ENCODE measurements at places on chromosomes 5 and 9.

- no peak for DNase-seq
Observed at GRCh38 chr9:87812375-87813118, 70.1 kb upstream of the SPATA31E1 start.

DNA sequence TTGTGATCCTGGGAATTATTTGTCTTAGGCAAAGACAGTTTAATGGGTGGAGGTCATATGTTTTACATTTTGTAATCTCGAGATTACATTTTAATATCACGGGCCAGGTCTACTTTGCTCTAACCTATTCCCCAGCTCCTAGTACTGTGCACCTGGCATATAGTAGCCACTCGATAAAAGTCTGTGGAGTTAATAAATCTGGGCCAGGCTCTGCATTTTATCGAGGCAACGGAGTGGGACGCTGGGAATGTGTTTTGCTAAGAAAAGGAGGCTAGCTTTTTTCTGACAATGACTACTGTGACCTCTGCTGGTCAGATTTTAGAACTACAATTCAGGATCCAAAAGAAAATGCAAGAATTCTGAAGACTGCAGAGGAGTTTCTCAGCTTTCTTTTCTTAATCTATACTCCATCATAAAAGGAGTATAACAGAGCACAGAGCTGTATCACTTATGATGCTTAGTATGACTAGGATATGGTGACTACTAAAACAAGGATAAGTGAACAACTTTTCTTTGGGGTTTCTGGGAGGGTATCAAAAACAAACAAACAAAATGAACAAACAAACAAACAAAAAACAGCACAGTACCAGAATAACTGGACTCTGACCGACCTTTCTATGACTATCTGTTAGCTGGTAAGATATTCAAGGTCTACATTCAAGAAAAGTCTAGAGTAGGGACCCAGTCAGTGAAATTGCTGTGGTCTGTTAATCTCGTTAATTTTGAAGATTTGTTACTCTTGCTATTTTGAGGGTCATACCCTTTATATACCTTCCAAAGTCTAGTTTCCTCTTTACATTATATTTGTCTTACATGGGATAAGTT, 46.1 kb upstream of the CER1 start:
- no peak for DNase-seq

GRCh38 chr5:62920856-62921255, 342.2 kb downstream of the LRRC70 start:
- DNase-seq, result no peak

DNA sequence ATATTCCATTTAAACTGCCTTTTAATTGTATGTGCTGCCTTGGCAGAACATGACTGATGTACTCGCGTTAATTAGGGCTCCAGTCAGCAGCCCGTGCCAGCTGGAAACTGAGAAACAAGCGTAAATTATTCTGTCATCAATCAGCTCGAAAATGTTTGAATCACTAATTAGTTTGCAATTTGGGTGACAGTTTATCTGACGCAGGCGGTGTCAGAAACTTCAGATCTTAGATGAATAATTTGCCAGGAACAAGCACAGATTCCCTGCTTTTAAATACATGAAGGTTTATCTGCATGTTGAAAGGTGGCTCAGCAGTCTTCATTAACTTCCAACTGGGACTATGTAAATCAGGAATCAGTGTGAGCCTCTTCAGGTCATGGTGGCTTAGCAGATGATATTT, 176.0 kb upstream of the TLE4 start:
- DNase-seq, result no peak

GRCh38 chr5:75046366-75047142, 5.8 kb downstream of the GCNT4 start:
- no peak for DNase-seq

DNA sequence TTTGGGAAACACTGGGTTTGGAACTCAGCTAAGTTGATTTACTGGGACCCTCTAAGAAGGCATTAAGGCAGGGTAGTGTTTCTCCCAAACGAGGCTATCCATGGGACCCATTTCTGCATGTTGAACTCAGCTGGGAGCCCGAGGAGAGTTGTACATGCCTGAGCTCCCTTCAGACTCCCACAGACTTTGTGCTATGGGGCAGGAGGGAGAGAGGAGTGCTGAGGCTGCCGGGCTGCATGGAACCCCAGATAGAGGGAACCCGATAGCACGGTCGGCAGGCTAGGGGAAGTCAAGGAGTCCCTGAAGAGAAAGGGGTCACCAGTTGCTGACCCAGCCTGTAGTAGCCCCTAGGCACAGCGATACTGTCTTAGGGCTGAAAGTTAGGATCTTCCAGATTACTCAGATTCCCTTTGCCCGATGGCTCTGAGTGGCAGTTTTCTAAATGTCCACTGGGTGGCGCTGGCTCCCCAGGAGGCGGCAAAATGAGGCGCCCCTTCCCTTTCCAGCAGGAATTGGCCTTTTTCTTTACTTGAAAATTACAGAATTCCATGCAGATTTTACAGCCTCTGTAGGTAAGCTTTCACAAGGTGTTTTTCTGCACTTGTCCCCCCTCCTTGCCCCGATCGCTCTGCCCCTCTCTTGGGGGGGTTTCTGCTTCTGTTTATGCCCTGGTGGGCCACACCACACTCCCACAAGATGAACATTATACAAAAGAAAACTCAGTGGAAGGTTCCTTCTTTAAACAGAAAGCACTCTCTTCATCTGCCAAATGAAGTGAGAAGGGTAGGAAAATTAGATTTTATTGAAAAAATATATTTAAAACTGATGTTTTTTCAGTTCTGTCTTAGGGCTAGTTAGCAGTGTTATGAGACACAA, 17.8 kb downstream of the NANS start:
- peak; percentile 31 for DNase-seq

DNA sequence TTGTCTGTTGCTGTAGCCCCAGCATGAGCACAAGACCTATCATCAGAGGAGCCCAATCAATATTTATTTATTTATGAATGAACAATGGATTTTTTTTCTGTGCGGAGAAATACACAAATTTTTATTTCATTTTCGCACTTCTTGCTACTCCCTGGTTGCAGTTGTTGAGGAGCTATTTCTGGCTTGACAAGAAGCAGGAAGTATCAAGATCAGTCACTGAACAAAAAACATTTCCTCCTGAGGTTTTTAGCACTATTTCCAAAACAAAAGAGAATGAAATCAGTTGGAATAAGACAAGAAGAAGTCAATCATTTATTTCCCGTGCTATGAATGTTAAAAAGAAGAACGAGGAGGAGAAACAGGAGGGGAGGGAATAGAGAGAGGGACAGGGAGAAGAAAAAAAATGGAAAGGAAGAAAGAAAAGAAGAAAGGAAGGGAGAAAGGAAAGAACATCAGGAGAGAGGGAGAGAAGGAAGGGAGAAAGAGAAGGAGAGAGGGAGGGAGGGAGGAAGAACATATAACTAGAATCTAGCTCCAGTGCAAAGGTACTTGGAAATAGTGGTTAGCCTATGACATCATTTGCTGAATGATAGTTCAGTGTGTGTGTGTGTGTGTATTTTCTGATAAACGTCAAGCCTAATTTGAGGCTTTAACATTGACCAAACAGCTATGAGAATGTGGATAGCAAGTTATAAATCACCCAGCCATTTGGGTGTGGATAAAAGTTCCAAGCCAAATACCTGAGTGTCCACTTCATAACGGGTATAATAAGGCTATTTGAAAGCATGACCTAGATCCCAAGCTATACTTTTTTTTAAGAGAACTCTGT, 586.0 kb downstream of the EBF1 start:
- DNase-seq, result no peak

DNA sequence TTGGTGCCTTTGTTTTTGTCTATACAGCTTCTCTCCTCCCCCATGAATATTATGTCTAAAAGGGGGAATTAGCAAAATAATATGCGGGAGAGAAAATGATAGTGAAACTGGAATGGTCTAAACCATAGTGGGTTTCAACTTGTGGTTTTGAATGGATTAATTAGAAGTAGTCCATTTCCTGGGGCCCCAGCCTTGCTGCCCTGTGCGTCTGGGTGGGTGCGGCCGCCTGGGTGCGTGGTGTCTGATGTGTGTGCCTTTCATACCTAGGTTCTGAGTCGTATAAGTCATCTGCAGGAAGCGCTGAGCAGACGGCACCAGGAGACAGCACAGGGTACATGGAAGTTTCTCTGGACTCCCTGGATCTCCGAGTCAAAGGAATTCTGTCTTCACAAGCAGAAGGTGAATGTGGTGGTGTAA, 120.0 kb upstream of the CACNA1B start:
- DNase-seq, result no peak

DNA sequence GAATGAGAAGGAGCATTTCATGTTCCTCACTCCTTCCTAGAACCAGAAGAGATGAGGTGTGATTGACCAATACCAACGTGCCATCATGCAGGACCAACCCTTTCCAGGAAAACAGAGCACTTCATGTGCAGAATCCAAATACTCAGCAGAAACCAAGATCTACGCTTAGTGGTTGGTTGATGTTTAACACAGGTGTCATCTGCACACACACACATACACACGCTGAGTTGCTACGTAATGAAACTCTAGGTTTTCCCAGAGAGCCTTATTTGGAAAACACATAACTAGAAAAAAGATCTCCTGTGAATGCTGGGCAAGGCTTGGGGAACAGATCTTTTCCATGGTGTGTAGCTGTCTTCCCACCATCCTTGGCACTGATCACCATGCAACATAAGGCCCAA, 21.1 kb upstream of the ZNF622 start:
- no peak for DNase-seq

- DNase-seq, result no peak
Observed at GRCh38 chr5:32510860-32511259, 66.3 kb upstream of the ZFR start.

DNA sequence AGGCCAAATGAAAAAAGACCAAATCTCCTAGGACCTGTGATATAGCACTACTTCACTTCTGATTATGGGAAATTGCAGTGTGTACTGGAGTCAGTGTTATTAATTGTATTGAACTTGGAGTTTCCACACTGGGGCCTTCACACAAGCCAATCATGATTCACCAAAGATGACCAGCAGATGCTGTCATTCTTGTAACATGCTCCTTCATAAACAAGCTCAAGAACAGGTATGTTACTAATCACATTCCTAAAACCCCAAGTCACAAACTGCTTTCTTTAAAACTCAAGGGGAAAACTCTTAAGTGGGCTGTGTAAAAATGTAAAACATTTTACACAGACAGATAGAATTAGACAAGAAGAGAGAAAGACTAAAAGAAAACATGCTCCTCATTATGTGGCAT, 5.6 kb downstream of the KLHL3 start:
- no peak for DNase-seq

GRCh38 chr5:154722097-154722496, 33.1 kb upstream of the LARP1 start:
- DNase-seq, result no peak

GRCh38 chr5:123460296-123460729, 37.1 kb upstream of the CEP120 start:
- DNase-seq, result no peak

DNA sequence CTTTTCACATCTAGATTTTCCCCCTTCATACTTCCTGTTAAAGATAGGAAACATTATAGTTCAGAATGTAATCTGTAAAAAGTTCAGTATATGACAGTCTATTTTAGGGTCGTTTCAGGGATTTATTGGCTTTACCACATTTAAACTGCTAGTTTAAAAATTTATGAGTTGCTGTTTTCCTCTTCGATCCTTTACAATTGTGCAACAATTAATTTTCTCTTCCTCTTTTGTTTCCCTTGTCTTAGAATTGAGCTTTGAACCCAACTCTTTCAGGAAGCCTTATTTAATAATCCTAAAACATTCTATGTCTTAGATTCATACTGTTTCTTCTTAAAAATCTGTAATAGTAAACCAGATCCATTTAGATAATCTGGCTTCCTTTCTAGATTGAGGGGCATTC, 16.4 kb downstream of the ZSWIM6 start:
- DNase-seq, result no peak

DNA sequence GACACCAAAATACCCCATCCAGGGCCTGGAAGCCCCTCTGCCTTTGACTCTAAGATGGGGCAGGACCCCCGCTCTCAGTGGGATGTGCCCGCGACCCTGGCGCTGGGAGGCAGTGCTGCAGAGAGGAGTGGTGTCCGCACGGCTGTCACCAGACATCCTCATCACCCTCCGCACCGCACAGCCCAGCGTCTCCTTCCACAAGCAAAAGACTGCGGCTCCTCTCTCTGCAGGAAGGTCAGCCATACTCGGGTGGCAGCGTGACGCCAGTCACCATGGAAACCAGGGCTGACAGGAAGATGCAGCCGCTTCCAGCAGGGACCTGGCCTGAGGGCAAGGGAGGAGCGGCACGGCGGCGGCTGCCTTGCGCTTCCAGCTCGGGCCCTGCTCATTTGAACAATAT, 17.1 kb upstream of the SLC6A3 start:
- DNase-seq, result no peak

DNA sequence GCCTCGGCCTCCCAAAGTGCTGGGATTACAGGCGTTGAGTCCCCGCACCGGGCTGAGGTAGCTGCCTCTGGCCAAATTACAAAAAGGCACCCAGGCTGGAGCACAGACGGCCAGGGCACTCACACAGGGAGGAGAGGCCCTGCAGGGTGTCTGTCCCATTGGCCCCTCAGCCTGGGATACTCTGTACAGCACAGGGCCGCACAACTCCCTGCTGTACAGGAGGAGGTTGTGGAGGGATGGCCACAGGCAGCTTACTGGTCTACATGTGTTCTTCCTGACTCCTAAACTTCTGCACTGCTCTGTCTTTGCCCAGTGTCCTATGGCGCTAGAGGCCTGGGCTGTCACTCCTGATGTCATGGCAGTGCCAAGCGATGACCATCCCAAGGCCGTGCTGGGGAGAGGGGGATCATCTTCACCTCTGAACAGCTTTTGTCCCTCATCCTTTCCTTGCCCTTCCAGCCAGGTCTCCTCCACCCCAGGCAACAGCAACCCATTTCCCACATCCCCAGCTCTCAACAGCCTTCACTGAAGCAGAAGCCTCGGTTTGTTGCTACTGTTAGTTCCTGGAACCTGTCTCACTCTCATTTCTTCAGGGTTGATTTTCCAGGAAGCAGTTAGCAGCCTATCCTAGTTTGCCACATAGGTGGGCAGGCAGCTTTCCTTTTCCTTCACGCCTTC, 1.8 kb upstream of the CNOT6 start:
- no peak for DNase-seq

- DNase-seq, result no peak
Observed at GRCh38 chr5:96683810-96684209, 21.6 kb downstream of the CAST start.

GRCh38 chr5:35145691-35146317, 84.5 kb downstream of the PRLR start:
- DNase-seq, result no peak

GRCh38 chr9:17757816-17758215, 178.9 kb downstream of the SH3GL2 start:
- no peak for DNase-seq

DNA sequence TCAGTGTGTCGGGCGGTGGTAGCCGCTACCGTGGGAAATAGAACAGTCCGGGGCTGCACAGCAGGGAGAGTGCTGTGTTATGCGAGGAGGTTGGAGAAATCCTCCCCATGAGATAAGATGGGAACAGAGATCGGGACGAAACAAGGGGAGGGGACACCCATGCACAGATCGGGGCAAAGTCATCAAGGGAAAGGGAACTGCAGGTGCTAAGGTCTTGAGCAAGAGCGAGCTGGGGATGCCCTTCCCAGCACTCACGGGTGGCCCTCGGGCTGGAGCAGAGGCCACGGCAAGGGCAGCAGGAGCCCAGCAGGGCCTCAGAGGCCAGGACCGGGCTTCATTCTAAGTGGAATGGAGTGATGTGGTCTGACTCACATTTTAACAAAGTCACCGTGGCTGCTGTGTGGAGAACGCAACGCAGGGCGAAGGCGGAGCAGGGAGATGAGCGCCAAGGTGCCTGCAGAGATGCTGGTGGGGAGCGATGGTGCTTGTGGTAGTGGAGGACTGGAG, 7.7 kb downstream of the IL13 start:
- no peak for DNase-seq

GRCh38 chr9:133597316-133597957, 11.8 kb downstream of the FAM163B start:
- no peak for DNase-seq

- DNase-seq, result no peak
Observed at GRCh38 chr9:32554107-32554506, 1.7 kb upstream of the TOPORS start.

Measured in activated naive CD8-positive, alpha-beta T cell treated with anti-CD3 and anti-CD28 coated beads, Interleukin-2, amount 50 U/mL, for 16 hours (primary cell).